ENCODE measurements at places on chromosomes 13 and 19. TPM values are rescaled to one million over a fixed set of nuclear protein-coding genes. Genes with fewer than 3 reads are reported as not detected.
A peak's percentile ranks its signal among the peaks of the same experiment; 100 is the strongest.

GRCh38 chr13:50794226-50794625, 49.3 kb downstream of the DLEU7 start:
- no peaks in the 10 kb centered on the region for H3K36me3 ChIP-seq
- no peak for DNase-seq
- no peaks in the 10 kb centered on the region for H3K27me3 ChIP-seq
- H3K4me3 ChIP-seq, result no peak overlapping the region

GRCh38 chr19:43504426-43505185, at the start of gene PHLDB3:
TSS of gene PHLDB3 (minus strand) at chr19:43504746. CDS start at chr19:43504118, 628 bp downstream.
- H3K36me3 ChIP-seq, result peaks cover 33% of the 10 kb centered on the region
- no peaks in the 10 kb centered on the region for H3K27me3 ChIP-seq
- DNase-seq, result peak; percentile 77
- peak within 1 kb of the TSS; percentile 99 for H3K27ac ChIP-seq
- peak within 1 kb of the TSS; percentile 86 for H3K4me3 ChIP-seq

GRCh38 chr13:113555141-113555540, 29.4 kb upstream of the TFDP1 start:
- H3K27ac ChIP-seq, result no peak overlapping the region
- H3K4me3 ChIP-seq, result no peak overlapping the region
- H3K4me1 ChIP-seq, result no peaks in the 10 kb centered on the region
- H3K36me3 ChIP-seq, result no peaks in the 10 kb centered on the region
- no peaks in the 10 kb centered on the region for H3K27me3 ChIP-seq

Gene ZNF154
- total RNA-seq, result 60.5 TPM

Gene THAP8
- total RNA-seq, result 3.6 TPM

DNA sequence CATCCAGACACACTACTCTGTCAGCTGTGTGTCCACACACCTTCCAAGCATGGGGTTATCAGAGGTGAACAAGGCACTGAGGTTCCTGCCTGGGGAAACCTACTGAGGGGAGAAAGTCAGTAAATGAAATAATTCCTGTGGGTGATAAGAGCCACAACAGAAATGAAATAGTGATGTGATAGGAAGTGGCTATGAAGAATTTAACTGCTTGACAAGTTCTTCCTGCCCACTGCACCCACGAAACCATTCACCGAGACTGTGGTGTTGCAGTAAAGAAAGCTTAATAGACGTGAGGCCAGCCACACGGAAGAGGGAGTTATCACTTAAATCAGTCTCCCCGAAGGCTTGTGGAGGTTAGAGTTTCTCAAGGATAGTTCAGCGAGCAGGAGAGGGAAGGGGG, 353.1 kb downstream of the UQCRFS1 start:
- no peaks in the 10 kb centered on the region for H3K4me1 ChIP-seq
- no peak overlapping the region for H3K27ac ChIP-seq
- peaks cover 5% of the 10 kb centered on the region for H3K27me3 ChIP-seq
- no peaks in the 10 kb centered on the region for H3K36me3 ChIP-seq
- DNase-seq, result no peak

DNA sequence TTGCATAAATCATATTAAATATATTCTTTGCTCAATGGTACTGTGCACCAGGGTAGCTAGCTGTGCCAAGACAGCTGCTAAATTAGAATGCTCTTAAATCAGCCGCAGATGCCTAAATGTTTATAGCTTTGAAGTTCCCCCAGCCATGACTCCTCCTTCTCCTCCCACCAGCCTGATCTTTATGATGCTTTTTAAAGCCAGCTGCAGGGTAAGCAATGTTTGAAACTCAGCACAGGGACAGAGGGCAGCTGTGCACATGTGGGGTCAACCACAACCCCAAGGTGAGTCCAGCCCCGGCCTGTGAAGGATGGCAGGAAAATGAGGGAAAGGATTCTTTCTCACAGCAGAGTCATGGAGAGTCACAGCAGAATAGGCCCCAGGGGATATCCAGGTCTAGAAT, 635.7 kb downstream of the UQCRFS1 start:
- H3K4me1 ChIP-seq, result no peaks in the 10 kb centered on the region
- DNase-seq, result no peak
- H3K27me3 ChIP-seq, result peaks cover 9% of the 10 kb centered on the region

Gene PDE4C
- not detected for total RNA-seq

Gene NOSIP
- 162 TPM for total RNA-seq

- no peak overlapping the region for H3K27ac ChIP-seq
- no peak for DNase-seq
Observed at GRCh38 chr13:112785483-112785856, 95.6 kb downstream of the ATP11A start.

Gene PABPC3
- total RNA-seq, result 1.0 TPM

- H3K4me1 ChIP-seq, result peaks cover 76% of the 10 kb centered on the region
- peak overlapping the region; percentile 23 for H3K4me3 ChIP-seq
- H3K27ac ChIP-seq, result peak overlapping the region; percentile 80
- no peaks in the 10 kb centered on the region for H3K36me3 ChIP-seq
Observed at GRCh38 chr19:2168619-2169424, 5.1 kb downstream of the DOT1L start.

DNA sequence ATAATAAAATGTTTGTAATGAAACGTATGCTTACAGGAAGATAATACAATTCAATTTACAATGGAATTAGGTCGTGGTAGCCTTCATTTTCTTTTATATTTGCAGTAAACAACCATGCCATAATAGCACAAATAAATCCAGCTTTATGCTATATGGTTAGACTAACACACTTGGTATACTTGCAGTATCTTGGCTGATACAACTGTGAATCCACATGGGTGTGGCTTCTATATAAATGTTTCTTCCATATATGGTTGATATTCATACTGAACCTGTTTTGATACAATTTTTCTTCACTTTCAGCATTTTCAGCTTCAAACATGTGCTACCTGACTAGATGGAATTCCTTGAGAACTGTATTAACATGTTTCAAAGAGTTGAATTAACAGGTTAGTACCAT, 20.4 kb upstream of the SPRY2 start:
- peaks cover 5% of the 10 kb centered on the region for H3K27me3 ChIP-seq
- no peak overlapping the region for H3K27ac ChIP-seq

DNA sequence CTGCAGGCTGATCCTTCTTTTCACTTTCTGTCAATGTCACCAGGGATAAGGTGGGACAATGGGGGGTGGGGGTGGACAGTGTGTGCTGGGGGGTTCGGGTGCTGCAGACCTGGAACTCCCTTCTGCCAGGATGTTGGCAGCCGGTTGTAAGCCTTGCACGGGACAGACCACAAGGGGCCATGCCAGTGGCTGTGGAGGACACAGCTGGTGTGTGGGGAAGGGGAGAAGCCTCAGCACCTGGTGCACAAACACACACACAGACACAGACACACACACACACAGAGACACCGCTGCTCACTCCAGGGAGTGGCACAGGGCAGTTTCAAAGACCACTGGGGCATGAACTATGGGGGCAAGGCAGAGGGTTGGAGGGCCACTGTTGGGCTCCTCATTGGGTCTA, 3.6 kb downstream of the F2RL3 start:
- H3K36me3 ChIP-seq, result no peaks in the 10 kb centered on the region
- no peaks in the 10 kb centered on the region for H3K27me3 ChIP-seq
- no peak overlapping the region for H3K27ac ChIP-seq

Gene LCP1
- 409 TPM for total RNA-seq

Gene C19orf38
- 0.41 TPM for total RNA-seq

- H3K4me1 ChIP-seq, result no peaks in the 10 kb centered on the region
- H3K4me3 ChIP-seq, result no peak overlapping the region
- H3K27ac ChIP-seq, result no peak overlapping the region
- no peaks in the 10 kb centered on the region for H3K27me3 ChIP-seq
Observed at GRCh38 chr19:44620667-44621066, 7.3 kb downstream of the IGSF23 start.

DNA sequence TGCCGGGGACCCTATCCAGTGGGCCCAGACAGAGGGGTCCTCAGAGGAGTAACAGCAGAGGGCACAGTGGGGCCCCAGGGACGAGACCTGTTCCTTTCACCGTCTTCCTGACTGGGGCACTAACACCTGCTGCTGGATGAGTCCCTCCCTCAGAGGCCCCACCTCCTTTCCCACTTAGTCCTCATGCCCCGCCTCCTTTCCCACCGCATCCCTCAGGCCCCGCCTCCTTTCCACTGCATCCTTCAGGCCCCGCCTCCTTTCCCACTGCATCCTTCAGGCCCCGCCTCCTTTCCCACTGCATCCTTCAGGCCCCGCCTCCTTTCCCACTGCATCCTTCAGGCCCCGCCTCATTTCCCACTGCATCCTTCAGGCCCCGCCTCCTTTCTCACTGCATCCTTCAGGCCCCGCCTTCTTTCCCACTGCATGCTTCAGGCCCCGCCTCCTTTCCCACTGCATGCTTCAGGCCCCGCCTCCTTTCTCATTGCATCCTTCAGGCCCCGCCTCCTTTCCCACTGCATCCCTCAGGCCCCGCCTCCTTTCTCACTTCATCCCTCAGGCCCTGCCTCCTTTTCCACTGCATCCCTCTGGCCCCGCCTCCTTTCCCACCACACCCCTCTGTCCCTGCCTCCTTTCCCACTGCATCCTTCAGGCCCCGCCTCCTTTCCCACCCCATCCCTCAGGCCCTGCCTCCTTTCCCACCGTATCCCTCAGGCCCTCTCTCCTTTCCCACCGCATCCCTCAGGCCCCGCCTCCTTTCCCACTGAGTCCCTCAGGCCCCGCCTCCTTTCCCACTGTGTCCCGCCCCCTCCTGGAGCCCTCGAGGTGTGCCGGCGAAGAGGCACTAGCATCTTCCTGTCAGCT, 6.7 kb downstream of the SPPL2B start:
- DNase-seq, result peak; percentile 27
- peaks cover 60% of the 10 kb centered on the region for H3K4me1 ChIP-seq
- peak overlapping the region; percentile 43 for H3K4me3 ChIP-seq
- no peaks in the 10 kb centered on the region for H3K36me3 ChIP-seq

Gene MZT1
- total RNA-seq, result 6.2 TPM

- no peaks in the 10 kb centered on the region for H3K36me3 ChIP-seq
- no peak overlapping the region for H3K27ac ChIP-seq
- no peaks in the 10 kb centered on the region for H3K4me1 ChIP-seq
- H3K4me3 ChIP-seq, result no peak overlapping the region
Observed at GRCh38 chr13:101399365-101399764, 16.9 kb downstream of the NALCN start.

Gene GIPR
- 10.4 TPM for total RNA-seq

Gene PCDH17
- not detected for total RNA-seq

Gene DHDH
- 1.8 TPM for total RNA-seq

Gene KMT5C
- total RNA-seq, result 19.2 TPM

Gene CLDN10
- not detected for total RNA-seq

DNA sequence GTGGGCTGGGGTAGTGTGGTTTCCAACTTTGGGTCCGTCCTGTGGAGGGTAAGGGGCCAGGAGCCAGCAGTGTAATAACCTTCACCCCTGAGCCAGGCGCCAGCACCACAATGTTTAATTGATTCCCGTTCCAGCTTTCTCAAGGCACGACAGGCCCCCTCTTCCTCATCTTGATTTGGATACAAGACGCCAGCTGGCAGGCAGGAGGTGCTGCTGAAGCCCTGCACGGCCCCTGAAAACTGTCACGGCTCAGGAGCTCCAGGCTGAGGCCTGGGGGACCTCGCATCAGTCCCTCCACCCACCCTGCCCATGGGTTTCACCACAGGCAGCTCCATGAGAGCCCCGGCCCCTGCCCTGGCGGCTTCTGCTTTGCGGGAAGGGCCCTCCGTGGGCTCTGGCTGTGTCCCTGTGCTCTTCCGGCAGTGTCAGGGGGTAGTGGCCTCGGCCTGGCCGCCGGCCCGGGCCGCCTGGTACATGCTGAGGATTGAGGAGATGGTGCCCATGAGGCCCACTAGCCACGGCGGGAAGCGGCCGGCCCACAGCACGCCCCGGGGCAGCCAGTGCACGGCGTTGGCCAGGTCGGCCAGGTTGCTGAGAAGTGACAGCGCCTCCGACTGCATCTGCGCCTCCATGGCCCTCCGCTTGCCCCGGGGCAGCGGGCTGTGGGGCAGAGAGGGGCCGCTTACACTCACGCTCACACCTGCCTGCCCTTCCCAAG, 11.9 kb downstream of the PEX11G start:
- H3K4me1 ChIP-seq, result no peaks in the 10 kb centered on the region
- no peak for DNase-seq
- H3K36me3 ChIP-seq, result peaks cover 14% of the 10 kb centered on the region
- peak overlapping the region; percentile 90 for H3K27ac ChIP-seq
- no peaks in the 10 kb centered on the region for H3K27me3 ChIP-seq

Gene SBSN
- 0.31 TPM for total RNA-seq

Gene CAPS
- 55.9 TPM for total RNA-seq

DNA sequence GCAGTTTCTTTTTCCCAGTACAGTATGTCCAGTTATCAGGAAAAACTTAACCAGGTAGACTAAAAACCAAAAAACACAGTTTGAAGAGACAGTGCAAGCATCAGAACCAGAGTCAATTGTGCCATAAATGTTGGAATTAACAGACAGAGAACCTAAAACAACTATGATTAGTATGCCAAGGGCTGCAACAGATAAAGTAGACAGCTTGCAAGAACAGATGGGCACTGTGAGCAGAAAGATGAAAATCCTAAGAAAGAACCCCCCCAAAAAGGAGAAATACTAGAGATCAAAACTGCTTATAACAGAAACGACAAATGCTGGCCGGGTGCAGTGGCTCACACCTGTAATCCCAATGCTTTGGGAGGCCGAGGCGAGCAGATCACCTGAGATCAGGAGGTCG, 47.1 kb upstream of the KLF5 start:
- H3K27me3 ChIP-seq, result no peaks in the 10 kb centered on the region
- no peaks in the 10 kb centered on the region for H3K4me1 ChIP-seq
- no peak for DNase-seq
- H3K36me3 ChIP-seq, result no peaks in the 10 kb centered on the region
- no peak overlapping the region for H3K4me3 ChIP-seq

GRCh38 chr13:41005704-41006103, 13.4 kb downstream of the ELF1 start:
- peaks cover 66% of the 10 kb centered on the region for H3K4me1 ChIP-seq
- peak overlapping the region; percentile 82 for H3K27ac ChIP-seq
- no peaks in the 10 kb centered on the region for H3K27me3 ChIP-seq
- DNase-seq, result no peak
- no peaks in the 10 kb centered on the region for H3K36me3 ChIP-seq
- H3K4me3 ChIP-seq, result peak overlapping the region; percentile 68

DNA sequence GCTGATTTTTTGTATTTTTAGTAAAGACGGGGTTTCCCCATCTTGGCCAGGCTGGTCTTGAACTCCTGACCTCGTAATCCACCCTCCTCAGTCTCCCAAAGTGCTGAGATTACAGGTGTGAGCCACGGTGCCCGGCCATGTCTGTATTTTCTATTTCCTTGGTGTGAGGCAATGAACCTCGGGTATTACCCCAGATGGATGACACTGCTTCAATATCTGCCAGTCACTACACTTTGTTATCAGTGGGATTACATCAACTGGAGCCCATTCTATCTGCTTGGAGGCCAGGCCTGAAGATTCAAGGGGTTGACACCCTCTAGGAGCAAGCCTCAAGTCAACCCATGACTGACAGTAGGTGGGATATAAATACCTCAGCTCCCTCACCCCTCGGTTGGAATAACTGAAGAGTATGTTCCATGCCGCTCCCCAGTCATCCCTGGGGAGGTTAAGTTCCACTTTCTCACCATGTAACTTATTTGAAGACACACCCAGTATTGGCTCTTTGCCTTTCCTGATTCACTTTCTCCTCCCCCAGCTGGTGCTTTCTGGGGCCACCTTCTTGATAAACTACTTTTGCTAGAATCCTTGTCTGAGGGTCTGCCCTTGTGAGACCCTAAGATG, 992 bp upstream of the ADGRE1 start:
- H3K36me3 ChIP-seq, result peaks cover 6% of the 10 kb centered on the region
- H3K4me3 ChIP-seq, result no peak overlapping the region
- DNase-seq, result no peak
- H3K4me1 ChIP-seq, result peaks cover 51% of the 10 kb centered on the region

Gene RNF126
- total RNA-seq, result 125 TPM

Gene GJB6
- 4.9 TPM for total RNA-seq

Measured in naive thymus-derived CD8-positive, alpha-beta T cell (primary cell).